MM.1S (cell line): ENCODE measurements at places on chromosomes 16 and 17.

DNA sequence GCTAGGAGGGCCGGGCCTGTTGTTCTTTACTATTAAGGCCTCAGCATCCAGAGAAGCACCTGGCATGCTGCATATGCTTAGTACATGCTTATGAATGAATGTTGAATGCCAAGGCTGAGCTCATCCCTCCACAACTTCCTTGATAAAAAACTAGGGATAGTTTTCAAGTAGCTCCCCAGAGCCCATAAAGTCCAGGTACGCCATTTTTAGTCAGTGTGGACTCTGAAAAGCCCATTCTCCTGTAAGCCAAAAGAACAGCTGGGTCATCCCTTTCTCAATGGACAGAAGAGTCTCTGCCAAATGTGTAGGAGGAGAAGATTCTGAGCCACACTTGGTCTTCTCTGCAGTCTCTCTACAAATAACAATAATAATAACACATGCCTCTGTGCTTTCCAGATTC lies 8.9 kb upstream of the ITGB3 start:
- no peak for DNase-seq

DNA sequence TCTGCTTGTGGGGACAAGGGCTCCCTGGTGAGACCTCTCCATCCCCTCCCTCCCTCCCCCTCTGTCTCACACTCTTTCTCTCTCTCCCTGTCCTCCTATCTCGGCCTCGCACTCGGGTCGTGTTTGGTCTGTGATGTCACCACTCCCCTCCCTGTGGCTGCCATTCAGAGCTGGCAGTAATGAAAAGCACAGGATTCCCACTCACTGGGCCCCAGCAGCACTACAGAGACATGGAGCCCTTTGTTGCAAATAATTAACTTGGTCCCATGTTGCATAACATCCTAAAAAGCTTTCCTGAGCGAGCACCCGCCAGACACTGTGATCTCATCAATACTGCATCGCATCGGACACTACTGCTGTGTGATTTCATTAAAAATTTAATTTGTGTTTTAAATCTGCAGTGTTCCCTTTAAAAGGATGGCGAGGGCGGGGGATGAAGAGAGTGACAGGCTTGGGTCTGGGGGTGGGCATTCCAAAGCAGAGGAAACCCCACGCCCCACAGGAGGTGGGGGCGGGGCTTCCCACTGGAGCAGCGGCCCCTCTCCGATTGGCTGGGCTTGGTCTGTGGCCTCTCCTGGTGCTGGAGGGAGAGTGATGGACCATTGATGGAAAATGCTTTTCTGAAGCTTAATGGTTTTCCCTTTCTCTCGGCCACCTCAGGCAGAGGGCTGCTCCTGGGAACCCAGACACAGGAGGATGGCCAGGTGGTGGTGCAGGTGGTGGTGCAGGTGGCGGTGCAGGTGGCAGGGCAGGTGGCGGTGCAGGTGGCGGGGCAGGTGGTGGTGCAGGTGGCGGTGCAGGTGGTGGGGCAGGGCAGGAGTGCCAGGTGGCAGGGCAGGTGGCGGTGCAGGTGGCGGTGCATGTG lies 15.3 kb upstream of the NPTX1 start:
- no peak for DNase-seq

DNA sequence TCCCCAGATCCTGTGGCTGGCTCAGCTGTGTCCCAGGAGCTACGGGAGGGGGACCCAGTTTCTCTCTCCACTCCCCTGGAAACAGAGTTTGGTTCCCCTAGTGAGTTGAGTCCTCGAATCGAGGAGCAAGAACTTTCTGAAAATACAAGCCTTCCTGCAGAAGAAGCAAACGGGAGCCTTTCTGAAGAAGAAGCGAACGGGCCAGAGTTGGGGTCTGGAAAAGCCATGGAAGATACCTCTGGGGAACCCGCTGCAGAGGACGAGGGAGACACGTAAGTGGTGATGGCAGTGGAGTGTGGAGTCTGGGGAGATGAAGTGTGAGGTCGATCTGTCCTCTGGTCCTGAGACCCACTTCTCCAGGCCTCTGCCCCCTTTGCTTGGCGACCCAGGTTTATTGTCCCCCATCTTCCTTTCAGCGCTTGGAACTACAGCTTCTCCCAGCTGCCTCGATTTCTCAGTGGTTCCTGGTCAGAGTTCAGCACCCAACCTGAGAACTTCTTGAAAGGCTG lies 585 bp downstream of the WRAP53 start:
- DNase-seq, result no peak

- DNase-seq, result no peak
Measured at GRCh38 chr17:80989586-80989913, 2.1 kb upstream of the CHMP6 start.

- peak; percentile 98 for DNase-seq
Measured at GRCh38 chr17:16380640-16381495, at the start of gene UBB. TSS of gene UBB (plus strand) at chr17:16381091. CDS start at chr17:16381908, 817 bp downstream.

DNA sequence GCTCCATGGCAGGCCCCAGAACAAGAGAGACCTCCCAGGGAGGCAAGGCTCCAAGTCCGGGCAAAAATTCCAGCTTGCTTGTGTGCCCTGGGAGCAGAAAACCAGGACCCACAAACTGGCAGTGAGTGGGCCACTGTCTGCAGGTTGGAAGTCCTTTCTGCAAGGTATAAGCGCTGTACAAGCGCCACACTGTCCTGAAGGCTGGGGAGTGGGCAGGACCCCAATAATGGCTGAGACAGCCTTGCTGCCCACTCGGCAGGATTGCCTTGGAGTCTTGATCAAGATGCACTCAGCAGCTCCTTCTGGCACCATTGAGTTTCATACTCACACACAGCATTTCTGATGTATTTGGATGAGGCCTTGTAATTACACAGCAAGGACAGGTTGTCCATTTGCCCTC lies 388.6 kb downstream of the CPPED1 start:
- no peak for DNase-seq

GRCh38 chr16:94918-95265 lies 16.9 kb downstream of the MPG start:
- no peak for DNase-seq

DNA sequence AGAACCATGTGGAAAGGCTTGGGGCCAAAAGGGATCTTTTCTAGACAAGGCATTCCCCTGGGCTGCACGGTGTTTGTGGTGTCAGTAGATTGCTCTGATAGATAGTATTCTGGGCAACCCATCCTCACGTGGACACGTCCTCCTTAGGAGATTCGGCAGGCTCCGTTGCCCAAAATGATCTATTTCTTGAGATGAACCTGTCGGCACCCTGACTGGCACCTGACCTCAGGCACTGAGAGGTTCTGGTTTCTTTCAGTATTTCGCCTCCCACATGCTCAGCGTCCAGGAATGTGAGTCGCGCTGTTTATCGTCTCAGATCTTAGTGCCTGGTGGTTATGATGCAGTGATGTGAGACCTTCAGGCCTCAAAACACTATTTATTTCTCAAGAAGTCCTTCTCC lies 89.7 kb downstream of the MARCHF10 start:
- no peak for DNase-seq

- no peak for DNase-seq
Measured at GRCh38 chr16:76035689-76036088, 241.5 kb upstream of the CNTNAP4 start.

DNA sequence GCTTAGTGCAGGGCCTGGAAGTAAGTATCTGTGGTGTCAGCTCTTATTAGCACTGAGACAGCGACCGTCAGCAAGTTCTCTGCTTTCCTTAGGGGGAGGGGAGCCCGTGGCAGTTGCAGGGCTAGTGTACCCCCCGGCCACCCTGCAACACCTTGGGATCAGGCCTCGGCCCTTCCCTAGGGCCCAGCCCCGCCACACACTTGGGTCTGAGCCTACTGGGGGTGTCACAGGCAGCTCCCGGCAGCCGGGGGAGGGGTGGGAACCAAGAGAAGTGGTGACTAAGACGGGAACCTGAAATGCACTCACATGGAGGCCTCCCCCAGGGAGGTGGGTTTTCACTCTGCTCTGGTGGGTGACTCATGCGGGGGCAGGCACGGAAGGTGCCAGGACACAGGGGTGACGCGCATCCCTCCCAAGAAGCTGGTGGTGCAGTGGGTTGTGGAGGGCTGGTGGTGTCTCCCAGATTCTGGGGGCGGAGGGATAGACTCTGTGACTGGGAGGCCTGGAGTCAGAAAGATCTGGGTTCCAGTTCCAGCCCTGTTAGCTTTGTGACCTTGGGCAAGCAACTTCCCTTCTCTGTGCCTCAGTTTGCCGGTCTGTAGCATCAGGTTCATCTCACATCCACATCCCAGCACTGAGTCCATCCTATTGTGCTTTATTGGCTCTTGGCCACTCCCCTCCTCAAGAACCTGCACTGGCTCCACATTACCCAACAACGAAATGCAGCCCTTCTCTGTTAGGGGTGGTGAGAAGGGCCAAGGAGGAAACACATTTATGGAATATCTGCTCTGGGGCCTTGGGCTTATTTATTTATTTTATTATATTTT lies 44.5 kb downstream of the LAT start:
- DNase-seq, result no peak

DNA sequence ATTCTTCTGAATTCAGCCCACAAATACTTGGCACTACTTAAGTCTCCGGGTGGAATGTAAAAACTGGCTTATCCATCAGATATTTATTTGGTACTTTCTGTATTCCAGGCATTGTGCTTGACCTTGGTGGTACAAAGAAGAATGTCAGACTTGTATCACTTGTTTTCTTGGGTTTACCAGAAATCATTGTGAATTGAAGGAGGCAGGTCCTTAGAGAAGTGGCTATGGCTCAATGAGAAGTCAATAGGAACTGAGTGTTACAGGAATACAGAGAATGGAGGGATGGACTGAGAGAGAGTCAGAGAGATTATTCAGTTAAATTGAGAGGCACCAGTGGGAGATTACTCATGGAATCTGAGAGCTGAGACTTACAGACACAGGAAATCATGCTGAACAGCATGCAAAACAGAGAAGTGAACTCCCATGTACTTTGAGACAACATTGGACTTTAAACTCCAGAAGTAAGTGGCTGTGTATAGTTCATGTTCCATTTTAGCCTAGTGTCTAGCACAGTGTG lies 704.1 kb downstream of the CDH11 start:
- DNase-seq, result no peak

- DNase-seq, result no peak
Measured at GRCh38 chr16:35196313-35196712, 1736.9 kb downstream of the TP53TG3F start.

DNA sequence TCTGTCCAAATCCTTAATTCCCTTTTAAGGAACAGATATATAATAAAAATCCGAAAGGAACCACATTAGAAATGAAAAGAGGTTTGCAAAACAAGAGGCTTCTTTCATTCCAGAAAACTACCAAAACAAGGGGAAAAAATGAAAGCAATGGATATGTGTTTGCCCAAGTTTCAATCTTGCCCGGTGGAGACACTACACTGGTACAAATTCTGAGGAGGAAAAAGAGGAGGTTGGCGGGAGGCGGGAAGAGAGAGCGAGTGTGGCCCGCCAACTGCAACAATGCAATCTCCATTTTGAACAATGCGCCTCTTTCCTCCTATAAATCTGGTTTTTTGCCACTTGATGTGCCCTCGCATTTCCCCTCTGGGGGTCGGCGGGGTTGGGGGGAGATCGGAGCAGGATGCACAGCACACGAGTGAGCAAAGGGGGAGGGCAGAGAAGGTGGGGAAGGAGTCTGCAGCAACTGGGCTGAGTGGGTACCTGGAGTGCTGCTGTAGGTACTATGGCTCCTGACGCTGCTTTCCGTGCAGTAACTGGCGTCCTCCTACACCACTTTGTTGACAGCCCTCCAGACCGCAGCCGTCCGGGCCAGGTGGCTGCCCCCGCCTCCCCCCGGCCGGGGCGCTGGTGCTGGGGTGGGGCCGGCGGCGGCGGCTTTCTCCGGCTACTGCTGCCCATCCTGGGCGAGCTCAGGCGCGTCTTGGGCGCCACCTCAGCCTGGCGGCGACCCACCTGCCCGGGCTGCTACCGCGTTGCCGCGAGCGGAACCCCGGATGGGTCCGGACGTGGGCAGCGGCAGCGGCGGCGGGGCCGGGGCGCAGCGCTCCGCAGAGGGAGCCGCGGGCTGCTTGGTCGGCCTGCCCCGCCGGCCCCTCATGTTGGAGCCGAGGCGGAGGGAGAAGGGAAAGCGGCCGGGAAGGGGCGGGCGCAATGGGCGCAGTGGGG lies 93.8 kb upstream of the PLEKHM1 start:
- DNase-seq, result peak; percentile 92

DNA sequence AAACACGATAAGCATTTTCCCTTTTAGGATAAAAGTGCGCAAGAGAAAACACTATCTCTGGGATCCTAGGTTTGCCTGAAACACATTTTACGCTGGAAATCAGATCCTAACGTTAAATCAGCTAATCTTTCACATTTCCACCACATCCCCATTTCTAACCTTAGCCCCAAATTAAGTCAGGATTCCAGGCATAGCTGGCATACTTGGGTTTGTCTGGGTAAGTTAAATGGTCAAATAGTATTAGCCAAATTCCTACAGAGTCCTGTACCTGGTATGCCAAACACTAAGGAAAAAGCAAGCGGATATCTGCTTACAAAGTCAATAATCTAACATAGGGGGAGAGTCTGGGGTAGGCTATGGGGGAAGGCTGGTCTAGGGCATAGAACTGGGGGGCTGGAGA lies 557.4 kb upstream of the ZFHX3 start:
- DNase-seq, result no peak

- no peak for DNase-seq
Measured at GRCh38 chr16:72125635-72126428, 32.2 kb downstream of the DHX38 start.

- DNase-seq, result no peak
Measured at GRCh38 chr16:58649707-58650106, 20.1 kb upstream of the CNOT1 start.

- DNase-seq, result peak; percentile 56
Measured at GRCh38 chr16:89241187-89242007, 23.9 kb downstream of the ZNF778 start.

GRCh38 chr16:14280541-14280940 lies 209.4 kb downstream of the MRTFB start:
- DNase-seq, result no peak

DNA sequence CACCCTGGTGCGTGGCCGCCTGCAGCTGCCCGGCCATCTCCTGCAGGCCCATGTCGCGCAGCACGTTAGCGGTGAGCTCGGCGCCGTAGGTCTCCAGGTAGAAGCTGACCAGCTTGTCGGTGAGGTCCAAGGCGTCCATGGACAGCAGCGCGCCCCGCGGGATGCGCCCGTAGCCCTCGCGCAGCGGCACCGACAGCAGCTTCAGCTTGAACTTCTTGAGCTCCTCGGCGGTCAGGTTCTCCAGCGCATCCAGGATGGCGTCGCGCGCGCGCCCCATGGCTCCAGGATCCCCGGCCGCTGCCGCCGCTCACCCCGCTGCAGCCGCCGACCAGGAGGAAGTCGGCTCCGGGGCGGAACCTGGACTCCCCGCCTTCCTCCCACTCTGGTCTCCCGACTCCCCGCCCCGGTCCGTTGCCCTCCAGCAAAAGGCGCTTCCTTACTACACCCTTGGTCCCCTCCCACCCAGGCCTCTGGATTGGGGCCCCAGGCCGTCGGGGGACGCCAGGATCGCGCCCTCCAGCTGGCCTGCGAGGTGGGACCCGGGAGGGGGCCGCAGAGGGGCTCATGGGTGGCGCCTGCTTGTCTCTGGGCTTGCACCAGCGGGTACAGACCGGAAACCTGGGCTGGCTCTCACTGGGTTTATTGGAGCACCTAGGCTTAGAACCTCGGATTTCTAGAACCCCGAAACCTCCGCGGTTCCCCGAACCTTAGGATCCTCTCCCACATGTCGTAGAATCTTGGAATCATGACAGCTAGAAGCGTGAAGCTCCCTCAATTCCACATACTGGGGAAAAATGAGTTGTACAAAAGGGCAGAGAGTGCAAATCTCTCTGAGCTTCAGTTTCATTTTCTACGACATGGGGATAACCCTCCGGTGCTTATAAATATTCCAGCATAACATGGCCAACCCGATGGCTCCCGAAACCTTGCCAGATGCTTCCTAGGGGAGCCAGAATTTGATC lies at the start of gene PYCARD:
Gene PYCARD (minus strand): TSS at position 347 of the 962 bp plus-strand sequence. CDS start 70 bp downstream, at position 277.
- peak; percentile 25 for DNase-seq
